ENCODE measurements at places on chromosomes 1 and 21.

- DNase-seq = no peak
These were observed 128.7 kb downstream of the PPIAL4G start for GRCh38 chr1:148354284-148354912.

- no peak for DNase-seq
These were observed 49.5 kb downstream of the SCMH1 start for GRCh38 chr1:41192456-41193178.

DNA sequence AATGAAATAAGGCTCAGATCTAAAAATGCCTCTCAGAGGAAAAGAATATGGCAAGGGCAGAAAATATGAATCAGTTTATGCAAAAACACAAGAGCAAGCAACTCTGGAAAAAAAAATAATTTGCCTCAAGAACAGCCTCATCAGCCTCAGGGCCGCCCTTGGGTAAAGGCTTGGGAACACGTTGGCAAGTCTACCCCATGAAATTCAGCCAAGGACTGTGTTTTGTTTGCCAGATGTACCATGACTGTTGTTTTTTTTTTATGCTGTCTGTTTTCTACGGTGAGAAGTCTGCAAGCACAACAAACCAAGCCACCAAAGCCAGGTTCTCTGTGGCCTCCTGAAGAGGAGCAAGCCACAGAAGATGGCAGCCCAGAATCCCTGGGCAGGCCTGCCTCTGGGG is 18.0 kb downstream of the HHIPL2 start:
- DNase-seq = no peak

DNA sequence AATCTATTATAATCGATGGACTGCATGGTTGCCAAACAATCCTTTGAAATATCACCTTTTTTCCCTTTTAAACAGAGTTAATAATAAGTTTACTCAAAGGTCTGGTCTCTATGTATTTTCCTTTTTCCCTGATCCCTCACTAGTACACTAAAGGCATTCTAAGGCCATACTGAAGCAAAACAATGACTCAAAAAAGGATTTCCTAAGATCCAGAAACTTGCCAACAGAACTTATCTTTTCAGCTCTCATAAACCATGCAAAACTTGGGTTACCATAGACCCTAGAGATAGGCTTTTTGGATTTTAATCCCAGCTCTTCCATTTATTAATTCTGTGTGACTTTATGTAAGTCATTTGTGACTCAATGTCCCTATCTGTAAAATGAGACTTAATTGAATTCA is 77.1 kb downstream of the IFI44 start:
- no peak for DNase-seq

DNA sequence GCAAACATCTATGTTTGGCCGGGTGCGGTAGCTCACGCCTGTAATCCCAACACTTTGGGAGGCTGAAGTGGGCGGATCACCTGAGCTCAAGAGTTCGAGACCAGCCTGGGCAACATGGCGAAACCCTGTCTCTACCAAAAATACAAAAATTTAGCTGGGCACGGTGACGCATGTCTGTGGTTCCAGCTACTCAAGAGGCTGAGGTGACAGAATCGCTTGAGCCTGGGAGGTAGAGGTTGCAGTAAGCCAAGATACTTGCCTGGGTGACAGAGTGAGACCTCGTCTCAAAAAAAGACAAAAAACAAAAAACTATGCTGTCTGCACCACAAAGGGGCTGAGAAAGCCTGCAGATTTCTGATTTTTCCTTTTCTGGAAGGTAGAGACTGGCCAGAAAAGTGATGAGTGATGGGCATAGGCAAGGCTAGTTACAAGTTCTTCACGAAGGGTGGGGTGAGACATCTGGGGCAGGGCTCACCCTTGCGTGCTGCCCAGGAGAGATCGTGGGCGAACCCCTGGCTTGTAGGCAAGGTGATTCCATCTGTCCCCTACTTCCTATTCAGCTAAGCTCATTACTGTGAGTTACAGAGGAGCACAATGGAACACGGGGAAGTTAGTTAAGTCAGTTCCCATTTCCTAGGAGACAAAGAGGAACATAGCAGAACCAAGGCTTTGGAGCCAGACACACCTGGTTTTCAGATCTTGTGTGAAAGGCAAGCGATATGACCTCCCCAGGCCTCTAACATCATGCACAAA is 3.2 kb downstream of the SLC2A1 start:
- DNase-seq = peak; percentile 67

DNA sequence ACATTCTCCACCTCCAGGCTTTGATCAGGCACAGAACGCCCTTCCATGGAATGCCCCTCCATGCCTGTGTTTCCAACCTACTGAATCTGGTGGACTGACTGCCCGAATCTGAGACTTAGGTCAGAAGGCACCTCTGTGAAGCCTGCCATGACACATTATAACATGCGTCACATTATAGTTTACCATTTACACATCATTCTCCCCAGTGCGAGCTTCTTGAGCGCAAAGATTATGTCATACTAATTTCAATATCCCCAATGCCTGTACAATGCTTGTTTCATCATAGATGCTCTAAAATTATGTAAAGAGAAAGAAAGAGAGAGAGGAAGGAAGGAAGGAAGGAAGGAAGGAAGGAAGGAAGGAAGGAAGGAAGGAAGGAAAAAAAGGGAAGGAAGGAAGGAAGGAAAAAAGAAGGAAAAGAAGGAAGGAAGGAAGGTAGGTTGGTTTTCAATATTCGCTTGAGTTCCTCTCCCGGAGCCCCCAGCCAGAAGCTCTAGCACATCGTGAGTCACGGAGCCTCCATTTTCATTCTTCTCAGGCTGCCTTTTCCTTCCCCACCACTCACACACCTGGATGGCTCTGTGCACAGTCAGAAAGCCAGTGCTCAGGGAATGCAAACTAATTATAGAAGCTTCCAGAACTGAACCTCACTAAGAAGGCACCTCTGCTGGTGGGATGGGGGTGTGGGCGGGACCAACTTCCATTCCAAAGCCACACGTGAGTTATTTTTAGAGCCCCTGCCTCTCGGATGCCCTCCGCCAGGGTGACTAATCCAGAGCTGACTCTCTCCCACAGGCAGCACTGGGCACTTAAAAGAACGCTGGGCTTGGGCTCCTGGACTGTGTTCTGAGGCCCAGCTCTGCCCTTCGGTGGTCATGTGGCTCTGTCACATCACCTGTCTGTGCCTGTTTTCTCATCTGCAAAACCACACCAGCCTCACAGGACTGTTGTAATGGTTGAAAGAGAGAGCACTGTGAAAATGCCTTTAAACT is 27.4 kb downstream of the LAMB3 start:
- DNase-seq = no peak

GRCh38 chr1:177301425-177302124 is 130.8 kb downstream of the BRINP2 start:
- no peak for DNase-seq

DNA sequence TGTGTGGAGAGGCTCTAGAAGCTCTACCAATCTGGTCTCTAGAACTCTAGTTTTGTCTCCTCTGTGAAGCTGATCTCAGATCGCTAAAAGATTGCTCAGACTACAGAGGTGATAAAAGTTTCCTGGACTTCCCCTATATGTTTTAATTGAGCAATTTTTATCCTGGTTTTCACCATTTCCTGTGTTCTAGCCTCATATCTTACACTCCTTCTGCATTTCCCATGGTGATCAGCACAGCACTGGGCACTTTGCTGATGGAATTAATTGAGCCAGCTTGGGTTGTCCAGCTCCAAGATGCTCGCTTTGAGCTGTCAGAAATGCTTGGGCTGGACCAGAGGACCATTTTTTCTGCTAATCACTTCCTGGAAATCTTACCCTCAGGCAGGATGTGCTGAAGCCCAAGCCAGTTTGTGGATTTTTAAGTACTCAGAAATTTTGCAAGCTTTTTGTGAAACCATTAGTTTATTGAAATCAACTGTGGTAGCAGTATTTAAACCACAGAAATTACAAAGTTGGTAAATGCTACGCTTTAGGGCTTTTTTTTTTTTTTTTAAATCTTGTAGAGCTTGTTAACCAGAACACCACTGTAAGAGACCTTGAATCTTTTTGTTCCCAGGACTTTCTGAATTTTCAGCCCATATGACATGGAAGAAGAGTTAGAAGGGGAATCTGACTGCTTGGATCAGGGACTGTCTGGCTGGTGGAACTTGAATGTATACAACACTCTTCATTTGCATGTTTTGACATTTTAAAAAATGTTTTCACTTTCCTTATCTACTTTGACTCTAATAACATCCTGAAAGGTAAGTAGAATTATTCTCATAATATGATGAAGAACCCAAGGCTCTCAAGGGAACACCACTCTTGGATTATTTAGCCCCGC is 28.4 kb downstream of the CD48 start:
- DNase-seq = peak; percentile 73

DNA sequence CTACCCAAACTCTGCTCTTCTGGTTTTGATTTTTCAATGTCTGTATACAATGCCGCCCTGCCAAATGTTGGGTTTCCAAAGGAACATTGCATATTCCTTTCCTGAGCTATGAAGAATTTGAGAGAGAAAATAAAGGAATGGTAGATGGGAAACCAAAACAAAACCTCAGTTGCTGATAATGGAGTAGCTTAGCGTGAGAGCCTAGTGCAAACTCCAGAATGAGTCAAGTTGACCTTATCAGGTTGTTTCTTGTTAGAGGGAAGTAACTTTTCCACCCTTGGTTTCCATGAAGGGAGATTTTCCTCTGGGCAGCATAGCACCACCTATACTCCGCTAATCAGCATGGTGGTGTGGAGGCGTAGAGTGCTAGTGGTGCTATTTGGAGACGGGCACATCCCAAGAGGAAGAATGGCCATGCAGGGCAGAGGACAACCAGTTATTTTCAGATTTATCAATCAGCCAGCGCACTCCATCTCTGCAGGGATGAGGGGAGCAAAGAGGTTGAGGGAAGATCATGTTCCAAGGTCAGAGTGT is 51.6 kb downstream of the BACH1 start:
- DNase-seq = no peak

- no peak for DNase-seq
These were observed 7.1 kb downstream of the SSBP3 start for GRCh38 chr1:54398963-54399528.

DNA sequence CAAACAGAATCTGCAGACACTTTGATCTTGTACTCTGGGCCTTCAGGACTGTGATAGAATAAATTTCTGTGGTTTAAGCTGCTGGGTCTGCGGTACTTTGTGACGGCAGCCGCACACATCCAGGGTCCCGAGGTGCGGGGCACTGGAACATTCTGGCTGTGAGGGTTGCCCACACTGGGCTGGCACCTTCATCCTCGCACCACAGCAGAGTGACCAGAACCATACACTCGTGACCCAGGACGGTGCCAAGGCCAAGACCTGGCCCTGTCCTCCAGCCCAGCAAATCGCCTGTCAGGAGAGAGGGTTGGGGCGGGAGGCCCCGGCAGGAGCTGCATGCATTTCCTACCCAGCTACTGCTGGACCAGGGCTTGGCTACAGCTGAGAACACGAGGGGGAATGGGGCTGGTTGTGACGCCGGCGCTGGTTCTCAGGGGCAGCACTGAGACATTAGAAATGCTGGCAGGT is 2.6 kb upstream of the FTCD start:
- no peak for DNase-seq

GRCh38 chr1:59638231-59638711 is 176.5 kb upstream of the HOOK1 start:
- DNase-seq = no peak

GRCh38 chr1:8477983-8478362 is 160.1 kb downstream of the SLC45A1 start:
- DNase-seq = no peak

- no peak for DNase-seq
These were observed 16.2 kb upstream of the MPL start for GRCh38 chr1:43321331-43321891.

GRCh38 chr1:222339376-222339947 is 208.4 kb downstream of the HHIPL2 start:
- no peak for DNase-seq

GRCh38 chr1:70143048-70143659 is 62.2 kb downstream of the LRRC40 start:
- DNase-seq = no peak

GRCh38 chr21:44298301-44298700 is 1.6 kb upstream of the PFKL start:
- DNase-seq = no peak

GRCh38 chr1:6948861-6949260 is 163.6 kb downstream of the CAMTA1 start:
- no peak for DNase-seq

DNA sequence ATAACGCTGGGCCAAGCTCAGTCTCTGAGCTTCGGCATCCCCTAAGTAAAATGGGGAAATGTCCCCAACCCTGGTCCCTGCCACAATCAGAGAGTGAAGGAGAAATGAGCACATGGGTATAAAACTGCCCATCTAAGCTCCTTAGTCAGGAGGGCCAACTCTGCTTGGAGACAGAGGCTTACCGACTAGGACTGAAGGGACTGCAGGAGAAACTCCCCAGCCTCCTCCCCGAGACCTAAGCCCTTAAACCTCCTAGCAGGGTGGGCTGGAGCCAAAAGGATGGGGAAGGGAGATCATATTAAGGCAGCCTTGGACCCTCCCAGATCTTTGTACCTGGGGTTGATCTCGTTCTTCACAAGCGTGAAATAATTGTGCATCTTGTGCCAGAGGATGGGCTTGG is 5.5 kb downstream of the ETNK2 start:
- no peak for DNase-seq

GRCh38 chr1:22883406-22883805 is 89.3 kb downstream of the LACTBL1 start:
- no peak for DNase-seq

GRCh38 chr1:103101399-103101798 is 6.9 kb downstream of the COL11A1 start:
- DNase-seq = no peak

DNA sequence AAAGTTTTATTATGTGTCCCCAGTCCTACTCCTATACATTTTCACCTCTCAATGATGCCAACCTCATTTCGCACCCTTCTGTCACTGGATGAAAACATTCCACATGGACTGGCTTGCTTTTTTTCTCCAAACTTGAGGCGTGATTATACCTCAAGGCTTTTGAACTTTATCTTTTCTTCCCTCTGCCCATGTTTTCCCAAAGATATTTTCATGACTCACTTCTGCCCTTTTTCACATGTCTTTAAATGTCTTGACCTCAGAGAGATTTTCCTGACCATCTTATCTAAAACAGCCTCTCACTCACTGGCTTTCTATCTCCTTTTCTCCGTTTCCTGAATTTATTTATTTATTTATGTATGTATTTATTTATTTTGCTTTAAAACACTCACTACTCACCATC is 659.0 kb downstream of the PTPRC start:
- DNase-seq = no peak

All from activated CD8-positive, alpha-beta memory T cell treated with anti-CD3 and anti-CD28 coated beads, Interleukin-2, amount 10 ng/mL, durations not matched to agents 7 days and 5 days (primary cell).